ENCODE measurements at places on chromosomes 3 and 15.

- peak; percentile 84 for DNase-seq
These were observed 150.5 kb downstream of the WDR76 start for GRCh38 chr15:43977072-43977884.

GRCh38 chr15:27623149-27623548 is 476.0 kb downstream of the OCA2 start:
- no peak for DNase-seq

GRCh38 chr3:72938471-72939265 is 50.8 kb downstream of the GXYLT2 start:
- DNase-seq = peak; percentile 56

DNA sequence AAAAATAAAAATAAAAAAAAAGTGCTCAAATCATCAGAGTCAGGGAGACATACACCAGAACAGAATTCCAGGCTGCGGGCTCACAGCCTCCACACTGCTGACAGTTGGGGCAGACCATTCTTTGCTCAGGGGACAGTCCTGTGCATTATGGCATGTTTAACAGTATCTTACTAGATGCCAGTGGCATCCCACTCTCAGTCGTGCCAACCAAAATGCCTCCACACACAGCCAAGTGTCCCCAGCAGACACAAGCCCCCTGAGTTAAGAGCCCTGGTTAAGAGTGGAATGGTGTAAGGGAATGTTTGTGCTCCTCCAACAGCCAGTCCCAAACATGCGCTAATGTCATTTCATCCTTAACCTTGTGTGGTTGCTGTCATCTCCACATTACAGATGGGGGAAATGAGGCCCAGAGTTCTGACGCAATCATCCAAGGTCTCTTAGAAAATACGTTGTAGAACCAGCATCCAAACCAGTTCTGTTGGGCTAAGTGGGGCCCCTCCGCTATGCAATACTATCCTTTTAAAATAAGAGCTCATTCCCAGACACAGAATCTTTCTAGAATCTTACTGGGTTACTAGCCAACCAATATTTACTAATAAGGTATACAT is 26.0 kb downstream of the CFAP92 start:
- no peak for DNase-seq

DNA sequence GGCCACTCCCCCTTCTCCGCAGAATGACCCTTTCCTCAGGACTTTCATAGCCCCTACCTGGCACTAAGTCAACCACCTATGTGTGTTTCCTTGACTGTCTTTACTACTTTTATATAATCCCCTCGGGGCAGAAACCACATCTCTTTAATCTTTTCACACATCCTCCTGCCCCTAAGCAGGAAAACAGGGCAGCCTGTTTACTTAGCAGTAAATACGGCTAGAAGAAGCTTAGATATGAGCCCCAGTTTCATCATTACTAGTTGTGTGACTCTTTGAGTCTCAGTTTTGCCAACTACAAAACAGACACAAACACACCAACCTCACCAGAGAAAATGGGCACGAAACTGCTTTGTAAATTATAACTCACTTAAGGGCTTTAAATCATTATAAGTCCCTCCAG is 98.3 kb downstream of the CYP19A1 start:
- peak; percentile 49 for DNase-seq

DNA sequence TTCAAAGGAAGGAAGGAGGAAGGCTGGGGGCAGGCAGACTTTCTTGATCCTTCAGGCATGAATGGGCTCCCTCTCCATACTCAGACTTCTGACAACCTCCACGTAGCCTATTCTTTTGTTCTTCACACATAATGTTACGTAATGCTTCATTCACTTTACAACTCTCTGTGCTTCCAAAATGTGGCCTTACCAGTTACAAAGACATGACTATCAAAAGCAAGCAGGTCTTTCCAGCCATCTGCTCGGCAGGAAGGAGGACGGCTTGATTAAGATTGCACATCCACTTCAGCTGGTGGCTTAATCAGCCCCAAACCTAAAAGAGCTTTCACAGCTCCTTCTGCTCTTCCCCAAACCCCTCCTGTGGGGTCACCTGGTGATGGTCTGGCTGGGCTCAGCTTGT is 263.2 kb downstream of the XXYLT1 start:
- DNase-seq = no peak

- DNase-seq = no peak
These were observed 97.1 kb downstream of the MINAR1 start for GRCh38 chr15:79529157-79529785.

DNA sequence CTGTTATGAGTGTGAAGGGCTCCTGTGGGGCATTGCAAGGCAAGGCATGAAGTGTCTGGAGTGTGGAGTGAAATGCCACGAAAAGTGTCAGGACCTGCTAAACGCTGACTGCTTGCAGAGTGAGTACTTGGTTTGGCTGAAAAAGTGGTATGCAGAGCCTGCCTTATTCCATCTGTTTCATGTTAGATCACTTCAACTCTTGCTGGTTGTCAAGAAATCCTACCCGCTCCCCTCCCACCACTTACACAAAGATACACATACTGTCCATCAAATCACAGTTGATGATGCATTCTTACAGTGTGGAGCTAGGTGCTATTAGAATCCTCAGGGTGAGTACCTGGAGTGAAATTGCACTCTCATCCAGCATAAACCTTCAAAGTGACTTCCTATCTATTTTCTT is 272.1 kb downstream of the UNC13C start:
- no peak for DNase-seq

DNA sequence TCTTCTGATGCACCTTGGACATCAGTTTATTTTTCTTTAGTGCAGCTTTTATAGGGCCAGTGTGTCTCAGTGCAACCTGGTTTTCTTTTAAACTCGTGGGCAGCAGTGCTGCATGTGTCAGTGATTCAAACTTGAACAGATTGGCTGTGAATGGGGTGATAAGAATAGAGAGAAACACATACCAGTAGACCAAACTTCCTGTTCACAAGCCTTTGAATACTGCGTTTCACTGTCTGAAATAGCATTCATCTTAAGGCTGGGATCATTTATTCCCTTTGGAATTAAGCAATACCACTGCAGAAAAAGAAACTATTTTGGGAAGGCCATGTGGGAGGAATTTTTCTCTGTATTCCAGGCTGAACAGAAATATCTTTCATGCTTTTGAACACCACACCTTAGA is 51.7 kb downstream of the PHLDB2 start:
- DNase-seq = peak; percentile 25
